ENCODE measurements at places on chromosomes 2 and 18.

GRCh38 chr2:196409376-196409775 is 230.1 kb upstream of the CCDC150 start:
- DNase-seq: no peak

DNA sequence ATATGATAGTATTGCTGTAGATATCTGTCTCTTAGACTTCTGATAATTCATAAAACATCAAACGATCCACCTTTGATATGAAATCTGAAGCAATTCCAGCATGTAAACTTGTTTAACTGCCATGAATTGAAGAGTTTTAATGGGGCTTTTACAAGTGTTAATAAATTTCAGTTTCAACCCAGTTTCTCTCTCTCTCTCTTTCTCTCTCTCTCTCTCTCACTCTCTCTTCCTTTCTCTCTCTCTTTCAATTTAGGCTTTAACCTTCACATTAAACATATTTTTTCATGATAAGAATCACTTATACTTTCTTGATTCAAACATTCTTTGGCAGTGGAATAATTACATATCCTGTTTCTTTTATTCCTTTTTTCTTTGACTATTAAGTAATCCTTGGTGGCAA is 296.1 kb downstream of the EPHA4 start:
- no peak for DNase-seq

- no peak for DNase-seq
These were observed 337.6 kb upstream of the FIGN start for GRCh38 chr2:164073101-164074074.

DNA sequence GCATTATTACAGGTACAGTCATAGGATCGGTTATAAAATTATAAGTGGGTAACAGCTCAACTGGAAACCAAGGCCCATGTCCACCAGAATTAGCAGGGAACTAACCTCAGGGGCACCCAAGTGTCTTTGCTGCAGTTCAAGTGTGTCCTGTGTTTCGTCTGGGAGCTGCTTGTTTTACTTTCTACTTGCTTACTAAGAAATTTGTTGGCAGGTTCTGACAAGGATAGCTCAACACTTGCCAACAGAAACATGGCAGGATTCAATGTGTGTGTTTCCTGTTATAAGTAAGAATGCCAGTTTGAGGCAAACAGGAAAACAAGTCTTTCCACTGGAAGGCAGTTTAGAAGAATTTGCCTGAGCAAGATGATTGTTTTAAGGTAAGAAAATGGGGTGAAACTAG is 104.5 kb downstream of the EPHA4 start:
- DNase-seq: no peak

- no peak for DNase-seq
These were observed 61.4 kb upstream of the GREB1L start for GRCh38 chr18:21180588-21180987.

- no peak for DNase-seq
These were observed 21.9 kb downstream of the MRPL35 start for GRCh38 chr2:86221066-86221684.

DNA sequence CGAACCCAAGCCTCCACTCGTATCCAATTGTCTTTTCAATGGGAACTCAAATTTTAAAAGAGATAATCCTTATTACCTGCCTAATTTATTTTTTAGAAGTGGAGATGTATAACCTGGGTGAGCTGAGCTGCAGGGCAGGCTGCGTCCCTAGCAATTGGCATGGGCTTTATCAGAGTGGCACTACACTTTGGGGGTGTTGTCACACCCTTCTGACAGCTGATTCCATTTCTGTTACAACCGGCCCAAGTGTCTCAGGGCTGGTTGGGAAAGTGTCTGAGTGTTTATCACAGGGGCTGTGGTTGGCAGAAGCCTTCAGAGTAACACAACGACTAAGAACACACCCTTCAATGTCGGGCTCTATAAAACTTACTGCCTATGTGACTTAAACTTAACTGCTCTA is 295.0 kb downstream of the SMAD2 start:
- DNase-seq: no peak

DNA sequence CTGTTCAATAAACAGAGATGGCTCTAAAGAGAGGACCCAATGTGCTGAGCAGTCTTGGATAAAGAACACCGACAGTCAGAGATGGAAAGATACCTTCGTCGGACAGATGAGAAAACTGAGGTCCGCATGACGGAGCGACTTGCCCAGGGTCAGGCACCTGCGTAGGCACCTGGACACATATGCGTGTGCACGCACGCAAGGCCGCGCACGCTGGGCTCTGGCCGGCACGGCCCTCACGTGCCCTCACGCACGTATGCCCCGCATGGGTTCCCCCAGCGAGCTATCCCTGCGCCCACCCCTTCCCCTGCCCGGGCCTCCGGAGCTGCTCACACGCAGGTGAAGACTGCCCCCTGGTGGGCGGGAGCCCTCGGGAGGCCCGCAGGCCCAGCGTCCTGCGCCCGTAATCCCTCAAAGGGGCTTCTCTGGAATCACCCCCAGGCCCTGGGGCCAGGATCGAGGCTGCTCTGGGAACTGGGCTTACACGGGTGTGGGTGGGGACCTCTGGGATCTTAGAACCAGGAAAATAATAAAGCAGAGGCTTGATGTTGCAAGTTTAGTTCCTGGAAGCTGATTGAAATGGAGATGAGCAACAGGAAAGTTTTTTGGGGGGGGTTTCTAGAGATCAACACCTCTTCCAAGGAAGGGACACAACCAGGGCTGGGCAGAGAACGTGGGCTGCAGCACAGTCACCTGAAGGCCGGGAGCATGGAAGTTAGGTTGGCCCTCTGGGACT is 246.3 kb downstream of the TNS1 start:
- no peak for DNase-seq

- no peak for DNase-seq
These were observed 81.0 kb downstream of the APLF start for GRCh38 chr2:68548396-68548795.

- no peak for DNase-seq
These were observed 15.9 kb downstream of the C2orf74 start for GRCh38 chr2:61177727-61178549.

DNA sequence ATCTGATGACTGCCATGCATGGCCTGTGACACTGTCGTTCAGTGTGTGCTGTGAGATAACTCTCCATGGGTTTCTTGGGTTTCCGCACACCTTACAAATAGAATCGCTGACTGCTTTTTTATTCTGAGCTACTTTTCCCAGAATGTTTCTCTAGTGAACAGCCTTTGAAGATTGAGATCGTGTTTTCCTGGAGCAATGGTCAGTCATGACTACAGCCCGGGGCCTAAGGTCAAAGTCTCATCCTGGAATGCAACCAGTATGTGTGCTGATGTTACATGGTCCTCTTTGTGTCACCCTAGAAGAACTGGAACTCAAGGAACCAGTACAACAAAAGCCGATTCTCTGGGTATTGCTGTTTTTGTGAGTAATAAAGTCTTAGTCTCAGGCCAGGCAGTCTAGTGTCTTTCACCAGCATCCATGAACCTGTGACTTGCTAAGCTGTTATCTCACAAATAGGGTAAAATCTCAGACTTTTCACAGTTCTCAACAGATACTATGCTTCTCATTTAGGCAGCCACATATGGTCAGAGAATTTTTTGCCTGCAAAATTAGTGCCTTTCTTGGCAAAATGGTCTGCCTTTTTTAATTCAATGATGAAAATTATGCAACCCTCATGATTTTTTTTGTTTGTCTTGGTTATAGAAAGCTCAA is 124.9 kb upstream of the PIEZO2 start:
- DNase-seq: no peak

- no peak for DNase-seq
These were observed 596.0 kb downstream of the LRP1B start for GRCh38 chr2:141534666-141535362.

DNA sequence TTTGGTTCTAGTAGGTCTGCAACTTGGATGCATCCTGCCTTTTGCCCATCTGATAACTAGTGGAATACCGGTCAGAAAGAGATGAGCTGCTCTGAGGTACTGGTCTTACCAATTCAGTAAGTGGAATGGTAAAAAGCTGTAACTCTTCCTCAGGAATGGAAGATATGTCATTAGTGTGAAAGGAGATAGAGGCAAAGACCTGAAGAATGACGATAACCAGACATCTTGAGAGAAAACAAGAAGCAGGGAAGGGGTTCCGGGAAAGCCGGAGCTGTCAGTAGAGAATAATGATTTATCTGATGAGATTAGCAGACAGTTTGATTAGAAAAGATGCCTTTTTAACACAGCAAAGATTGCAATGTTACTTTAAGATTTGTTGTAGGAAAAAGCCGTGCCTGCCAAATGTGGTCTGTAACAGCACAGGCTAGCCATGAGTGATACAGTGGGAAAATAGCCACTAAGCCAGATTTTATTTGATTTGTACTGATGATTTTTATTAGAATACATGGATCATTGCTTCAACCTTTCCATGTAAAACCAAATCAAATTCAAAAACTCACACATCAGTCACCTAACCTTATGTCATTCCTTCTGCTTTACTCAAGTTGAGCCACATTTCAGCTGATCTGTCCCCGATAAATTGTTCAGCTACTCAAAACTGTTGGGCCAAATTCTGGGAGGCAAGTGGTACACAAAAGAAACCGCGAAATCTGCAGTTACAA is 110.0 kb downstream of the TCF4 start:
- no peak for DNase-seq

DNA sequence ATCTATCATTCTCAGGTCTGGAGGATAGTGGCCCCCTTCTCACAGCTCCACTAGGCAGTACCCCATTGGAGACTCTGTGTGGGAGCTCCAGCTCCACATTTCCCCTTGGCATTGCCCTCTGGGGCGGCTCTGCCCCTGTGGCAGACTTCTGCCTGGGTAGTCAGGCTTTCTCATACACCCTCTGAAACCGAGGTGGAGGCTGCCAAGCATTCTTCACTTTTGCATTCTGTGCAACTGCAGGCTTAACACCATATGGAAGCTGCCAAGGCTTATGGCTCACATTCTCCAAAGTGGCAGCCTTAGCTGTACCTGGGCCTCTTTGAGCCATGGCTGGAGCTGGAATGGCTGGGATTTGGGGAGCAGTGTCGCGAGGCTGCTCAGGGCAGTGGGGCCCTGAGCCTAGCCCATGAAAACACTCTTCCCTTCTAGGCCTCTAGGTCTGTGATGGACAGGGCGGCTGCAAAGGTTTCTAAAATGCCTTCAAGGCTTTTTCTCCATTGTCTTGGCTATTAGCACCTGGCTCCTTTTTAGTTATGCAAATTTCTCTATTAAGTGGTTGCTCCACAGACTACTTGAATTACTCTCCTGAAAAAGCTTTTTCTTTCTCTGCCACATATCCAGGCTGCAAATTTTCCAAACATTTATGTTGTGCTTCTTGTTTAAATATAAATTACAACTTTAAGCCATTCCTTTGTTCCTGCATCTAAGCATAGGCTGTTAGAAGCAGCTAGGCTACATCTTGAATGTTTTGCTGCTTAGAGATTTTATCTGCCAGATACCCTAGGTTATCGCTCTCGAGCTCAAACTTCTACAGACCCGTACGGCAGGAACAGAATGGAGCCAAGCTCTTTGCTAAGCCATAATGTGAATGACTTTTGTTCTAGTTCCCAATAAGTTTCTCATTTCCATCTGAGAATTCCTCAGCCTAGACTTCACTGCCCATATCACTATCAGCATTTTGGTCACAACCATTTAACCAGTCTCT is 206.5 kb downstream of the CPS1 start:
- no peak for DNase-seq

DNA sequence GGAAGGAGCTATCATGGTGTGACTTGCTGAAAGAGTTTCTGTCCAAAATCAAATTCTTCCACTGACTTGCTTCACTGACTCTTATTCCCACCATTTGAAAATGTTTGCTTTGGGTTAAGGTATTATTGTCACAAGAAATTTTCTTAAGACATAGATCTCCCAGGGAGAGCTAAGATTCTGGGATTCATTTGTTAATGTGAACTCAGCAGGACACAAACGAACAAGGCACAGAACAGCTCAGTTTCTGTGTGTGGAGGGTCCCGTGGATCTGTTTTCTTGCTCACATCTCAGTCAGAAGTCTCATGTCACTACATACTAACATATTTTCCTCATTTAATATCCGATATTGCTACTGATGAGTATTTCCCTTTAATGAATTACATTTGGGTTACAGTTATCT is 8.2 kb upstream of the HNRNPA3 start:
- DNase-seq: no peak

GRCh38 chr2:203802342-203803052 is 65.1 kb upstream of the CTLA4 start:
- no peak for DNase-seq

DNA sequence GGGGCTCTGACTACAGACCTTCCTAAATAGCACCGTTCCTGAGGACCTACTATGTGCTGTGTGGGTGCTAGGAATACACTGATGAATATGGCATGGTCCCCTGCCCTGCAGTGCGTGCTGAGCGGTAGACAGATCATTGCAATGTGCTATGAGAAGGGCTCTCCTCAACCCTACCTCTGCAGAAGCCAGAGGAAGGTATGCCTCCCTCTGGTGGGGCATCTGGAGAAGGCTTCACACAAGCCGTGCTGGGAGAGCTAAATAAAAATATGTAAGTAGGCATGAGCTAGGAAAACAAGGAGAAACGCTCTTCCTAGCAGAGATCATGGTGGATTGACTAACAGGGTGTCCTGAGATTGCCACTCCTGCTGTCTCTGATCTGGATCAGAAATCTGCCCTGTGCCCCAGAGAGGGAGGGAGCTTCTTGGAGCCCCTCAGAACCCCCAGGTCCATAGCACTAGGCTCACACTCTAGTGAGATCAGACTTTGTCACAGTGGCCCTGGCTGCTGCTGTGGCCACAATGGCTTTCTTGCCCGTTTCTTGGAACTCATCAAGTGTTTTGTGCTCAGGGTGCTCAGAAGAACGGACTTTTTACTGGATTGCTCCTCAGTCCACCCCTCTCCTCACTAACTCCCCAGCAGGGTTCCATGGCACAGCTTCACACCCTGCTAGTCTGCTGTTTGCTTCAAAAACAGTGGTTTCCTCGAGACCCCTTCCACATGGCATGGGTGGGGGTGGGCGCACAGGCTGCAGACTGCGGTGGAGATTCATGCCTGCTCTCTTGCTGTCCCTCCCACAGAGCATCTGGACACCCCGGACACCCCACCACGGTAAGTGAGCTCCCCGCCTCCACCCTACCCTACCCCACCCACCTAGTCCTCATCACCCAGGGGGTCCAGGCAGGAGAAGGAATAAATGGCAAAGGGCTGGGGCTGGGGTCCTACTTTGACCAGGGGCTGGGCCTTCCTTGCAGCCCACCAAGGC is 14.2 kb downstream of the SIGLEC15 start:
- DNase-seq: no peak

DNA sequence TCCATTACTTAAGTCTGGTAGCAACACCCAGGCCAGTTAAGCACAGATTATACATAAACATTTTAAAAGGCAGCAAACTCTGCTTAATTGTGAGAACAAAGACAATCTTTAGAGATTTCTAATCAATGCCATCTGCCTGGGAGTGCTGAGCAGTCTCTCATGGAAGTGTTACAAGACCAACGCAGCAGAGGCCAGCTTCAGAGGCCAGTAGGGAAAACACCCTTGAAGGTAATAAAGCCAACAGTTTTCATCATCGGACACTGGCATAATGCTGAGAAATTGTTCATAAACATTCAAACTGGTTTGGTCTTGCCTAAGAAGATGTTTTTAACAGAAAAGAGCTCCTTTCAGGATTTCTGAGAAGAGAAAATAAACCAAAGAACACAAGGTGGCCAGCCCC is 35.0 kb downstream of the EPB41L3 start:
- DNase-seq: no peak

Data from NCI-H2081 treated with DMSO at 0.1 percent for 48 hours (cell line).